ENCODE measurements at places on chromosomes 4 and X.

GRCh38 chr4:106208481-106209460 is 107.2 kb downstream of the TBCK start:
- no peak for DNase-seq

DNA sequence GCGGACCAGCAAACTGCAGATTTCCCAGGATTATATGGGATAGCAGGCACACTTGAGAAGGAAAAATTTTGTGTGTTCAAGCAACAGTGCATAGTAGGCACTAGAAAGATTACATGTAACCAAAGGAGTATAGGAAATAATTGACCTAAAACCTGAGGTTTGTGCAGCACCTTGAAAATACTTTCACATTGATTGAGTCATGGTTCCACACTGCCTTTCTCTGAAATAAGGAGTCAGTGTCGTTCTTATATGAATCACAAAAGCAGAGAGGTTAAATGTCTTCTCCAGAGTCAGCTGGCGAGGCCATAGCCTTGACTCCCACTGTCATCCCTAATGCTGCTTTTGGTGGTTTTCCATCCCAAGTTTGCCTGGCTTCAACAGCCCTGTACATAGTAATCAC is 138.9 kb downstream of the SOWAHB start:
- no peak for DNase-seq

- DNase-seq: no peak
Measured at GRCh38 chrX:73785493-73785892, 222.5 kb downstream of the CHIC1 start.

DNA sequence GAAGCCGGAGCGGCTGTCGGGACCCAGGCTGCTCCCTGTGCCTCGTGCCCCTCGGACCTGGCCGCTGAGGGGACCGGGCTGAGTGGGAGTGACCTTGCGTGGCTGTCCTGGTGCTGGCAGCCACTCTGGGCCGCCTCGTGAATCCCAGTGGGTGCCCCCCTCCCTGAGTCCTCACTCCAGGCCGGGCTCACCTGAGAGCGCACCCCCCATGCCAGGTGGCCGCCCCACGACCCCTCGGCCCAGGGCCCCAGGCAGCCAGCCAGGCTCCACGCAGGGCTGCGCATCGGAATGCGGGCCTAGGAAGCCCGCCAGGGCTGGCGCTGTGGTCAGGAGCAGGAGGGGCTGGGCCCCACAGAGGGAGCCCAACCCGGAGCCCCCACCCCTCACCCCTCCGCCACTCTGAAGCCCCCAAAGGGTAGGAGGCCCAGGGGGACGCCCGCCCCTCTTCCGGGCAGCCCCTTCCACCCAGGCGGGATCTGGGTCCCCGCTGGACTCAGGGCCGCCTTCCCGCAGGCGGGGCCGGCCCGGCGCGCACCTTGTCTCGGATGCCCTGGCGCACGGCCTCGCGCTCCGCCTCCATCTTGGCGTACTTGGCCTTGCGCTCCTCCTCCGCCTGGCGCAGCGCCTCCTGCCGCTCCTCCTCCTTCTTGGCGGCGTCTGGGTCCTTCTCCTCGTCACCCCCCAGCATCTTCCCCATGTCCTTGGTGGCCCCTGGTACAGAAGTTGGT is 33.9 kb downstream of the CPLX1 start:
- DNase-seq: peak; percentile 57

DNA sequence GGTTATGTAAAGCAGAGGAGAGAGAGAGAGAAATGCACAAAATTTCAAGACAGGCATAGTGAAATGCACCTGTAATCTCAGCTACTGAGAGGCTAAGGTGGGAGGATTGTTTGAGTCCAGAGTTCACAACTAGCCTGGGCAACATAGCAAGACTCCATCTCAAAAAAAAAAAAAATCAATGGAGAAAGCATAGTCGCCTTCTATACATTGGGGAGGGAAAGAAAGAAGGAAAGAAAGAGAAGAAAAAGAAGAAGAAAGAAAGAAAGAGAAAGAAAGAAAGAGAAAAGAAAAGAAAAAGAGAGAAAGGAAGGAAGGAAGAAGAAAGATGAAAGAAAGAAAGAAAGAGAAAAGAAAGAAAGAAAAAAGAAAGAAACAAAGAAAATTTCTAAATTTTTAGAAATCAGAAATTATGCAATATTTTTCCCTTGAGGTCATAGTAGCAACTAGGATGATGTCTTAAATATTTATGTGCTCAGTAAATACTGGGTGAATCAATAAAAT is 53.4 kb downstream of the DKK2 start:
- no peak for DNase-seq

Data from activated CD8-positive, alpha-beta memory T cell treated with anti-CD3 and anti-CD28 coated beads, Interleukin-2, amount 10 ng/mL, durations not matched to agents 7 days and 5 days (primary cell).